ENCODE measurements at places on chromosomes 11 and 22.

DNA sequence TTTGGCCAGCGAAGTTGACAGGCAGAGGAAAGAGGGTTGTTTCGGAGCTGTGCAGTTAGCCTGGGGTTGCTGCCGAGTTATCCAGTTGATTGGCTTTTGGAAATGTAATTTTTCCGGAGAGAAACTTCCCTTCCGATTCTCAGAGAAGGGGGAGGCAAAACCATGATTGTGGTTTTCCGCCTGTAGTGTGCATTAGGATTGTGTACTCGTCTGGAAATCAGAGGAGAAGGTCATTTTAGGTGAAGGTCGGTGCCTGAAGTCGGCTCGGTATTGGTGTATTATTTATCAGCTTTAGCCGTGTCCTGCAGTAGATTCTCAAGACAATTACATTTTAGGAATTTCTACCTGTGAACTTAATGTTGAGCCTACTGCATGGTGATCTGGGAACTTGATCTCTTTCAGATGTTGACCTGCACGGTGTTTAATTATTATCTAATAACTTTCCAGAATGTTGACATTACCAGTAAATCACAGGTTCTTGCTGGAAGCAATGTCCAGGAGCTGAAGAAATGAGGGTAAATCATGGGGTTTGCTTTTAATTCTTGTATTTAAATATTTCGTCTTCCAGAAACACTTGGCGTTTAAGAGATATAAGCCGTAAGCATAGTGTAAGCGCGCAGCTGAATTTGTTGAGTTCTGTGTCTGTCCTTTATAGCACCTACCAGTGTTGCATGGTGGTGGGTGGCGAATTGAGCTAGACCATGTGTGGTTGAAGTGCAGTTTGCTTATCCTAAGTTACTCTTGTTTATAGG, 1.3 kb downstream of the ARHGEF12 start:
- H3K27ac ChIP-seq = peak overlapping the region; percentile 97
- H3K36me3 ChIP-seq = no peaks in the 10 kb centered on the region
- peak overlapping the region; percentile 97 for H3K4me3 ChIP-seq
- H3K4me1 ChIP-seq = no peaks in the 10 kb centered on the region
- no peaks in the 10 kb centered on the region for H3K27me3 ChIP-seq

DNA sequence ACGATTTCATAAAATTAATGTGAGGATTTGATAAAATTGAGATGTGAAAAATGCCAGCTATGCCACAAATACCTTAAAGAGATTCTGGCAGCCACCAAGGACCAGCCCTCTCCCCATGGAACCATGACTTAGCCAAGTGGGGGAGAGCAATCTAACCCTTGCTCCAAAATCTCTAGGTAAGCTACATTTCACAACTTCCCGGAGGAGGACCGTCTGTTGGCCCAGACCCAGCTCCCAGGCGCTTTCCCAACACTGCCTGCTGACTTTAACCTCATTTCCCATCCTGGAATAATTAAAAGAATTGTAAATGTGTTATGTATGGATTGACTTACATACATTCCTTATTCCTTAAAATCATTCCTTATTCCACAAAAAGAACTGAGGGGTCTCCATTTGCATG, 47.5 kb upstream of the TENM4 start:
- H3K4me1 ChIP-seq = no peaks in the 10 kb centered on the region
- no peak overlapping the region for H3K27ac ChIP-seq
- no peaks in the 10 kb centered on the region for H3K27me3 ChIP-seq
- no peak overlapping the region for H3K4me3 ChIP-seq

DNA sequence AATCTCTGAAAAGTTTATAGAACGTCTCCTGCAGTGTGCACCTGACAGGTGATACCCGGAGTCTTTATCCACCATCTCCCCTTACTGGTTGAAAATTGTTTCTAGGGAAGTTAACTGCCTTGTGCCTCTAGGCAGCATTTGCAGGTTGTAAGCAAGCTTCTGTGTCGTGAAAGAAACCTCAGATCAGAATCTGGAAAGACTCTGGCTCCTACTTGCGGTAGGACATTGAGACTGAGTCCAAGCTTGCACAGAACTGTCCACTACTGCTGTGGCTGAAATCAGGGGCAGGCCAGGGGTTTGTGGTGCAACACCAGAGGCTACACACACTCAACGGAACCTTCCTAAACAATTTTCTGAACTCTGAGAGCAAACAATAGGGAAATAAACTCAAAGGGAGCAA, 34.8 kb upstream of the MYOD1 start:
- H3K27ac ChIP-seq = no peak overlapping the region
- DNase-seq = no peak
- no peaks in the 10 kb centered on the region for H3K36me3 ChIP-seq
- H3K27me3 ChIP-seq = no peaks in the 10 kb centered on the region
- no peak overlapping the region for H3K4me3 ChIP-seq
- no peaks in the 10 kb centered on the region for H3K4me1 ChIP-seq

- no peaks in the 10 kb centered on the region for H3K36me3 ChIP-seq
- no peaks in the 10 kb centered on the region for H3K4me1 ChIP-seq
- no peak overlapping the region for H3K27ac ChIP-seq
- H3K4me3 ChIP-seq = no peak overlapping the region
Measured at GRCh38 chr11:40877256-40877655, 582.2 kb downstream of the LRRC4C start.

DNA sequence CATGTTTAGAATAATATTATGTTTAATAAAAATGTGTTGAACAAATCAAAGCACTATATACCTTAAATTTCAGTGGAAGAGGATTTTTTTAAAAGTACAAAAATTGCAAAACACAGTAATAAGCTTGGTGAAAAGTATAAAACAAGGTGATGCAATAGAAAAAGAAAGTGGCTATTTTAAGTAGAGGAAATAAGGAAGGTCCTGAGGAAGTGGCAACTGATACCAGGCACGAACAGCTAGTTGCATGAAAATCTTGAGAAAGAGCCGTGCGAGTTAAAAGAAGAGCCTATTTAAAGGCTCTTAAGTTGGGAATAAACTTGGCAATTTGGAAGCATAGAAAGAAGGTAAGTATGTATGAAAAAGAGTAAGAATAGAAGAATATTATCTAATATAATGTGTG, 1679.3 kb downstream of the LRRC4C start:
- H3K27ac ChIP-seq = no peak overlapping the region
- DNase-seq = no peak
- no peaks in the 10 kb centered on the region for H3K36me3 ChIP-seq
- H3K4me3 ChIP-seq = no peak overlapping the region

DNA sequence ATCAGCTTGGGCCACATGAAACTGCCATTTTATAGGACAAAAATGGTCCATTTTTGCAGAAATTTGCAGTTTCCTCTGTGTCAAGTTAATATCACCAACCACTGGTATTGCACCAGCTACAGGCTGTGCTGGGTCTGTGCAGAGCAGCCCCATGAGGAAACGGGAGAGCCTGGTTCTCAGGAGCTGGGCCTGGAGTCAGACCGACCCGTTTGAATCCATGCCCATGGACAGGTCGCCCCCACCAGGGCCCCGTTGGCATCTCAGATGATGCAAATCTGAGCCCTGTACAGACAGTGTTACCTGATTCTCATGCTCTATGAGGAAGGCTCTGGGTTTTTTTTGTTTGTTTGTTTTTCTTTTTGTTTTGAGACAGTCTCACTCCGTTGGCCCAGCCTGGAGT, 9.8 kb upstream of the SEC14L6 start:
- H3K27ac ChIP-seq = no peak overlapping the region
- H3K27me3 ChIP-seq = no peaks in the 10 kb centered on the region
- H3K4me1 ChIP-seq = no peaks in the 10 kb centered on the region
- H3K4me3 ChIP-seq = no peak overlapping the region
- H3K36me3 ChIP-seq = no peaks in the 10 kb centered on the region

DNA sequence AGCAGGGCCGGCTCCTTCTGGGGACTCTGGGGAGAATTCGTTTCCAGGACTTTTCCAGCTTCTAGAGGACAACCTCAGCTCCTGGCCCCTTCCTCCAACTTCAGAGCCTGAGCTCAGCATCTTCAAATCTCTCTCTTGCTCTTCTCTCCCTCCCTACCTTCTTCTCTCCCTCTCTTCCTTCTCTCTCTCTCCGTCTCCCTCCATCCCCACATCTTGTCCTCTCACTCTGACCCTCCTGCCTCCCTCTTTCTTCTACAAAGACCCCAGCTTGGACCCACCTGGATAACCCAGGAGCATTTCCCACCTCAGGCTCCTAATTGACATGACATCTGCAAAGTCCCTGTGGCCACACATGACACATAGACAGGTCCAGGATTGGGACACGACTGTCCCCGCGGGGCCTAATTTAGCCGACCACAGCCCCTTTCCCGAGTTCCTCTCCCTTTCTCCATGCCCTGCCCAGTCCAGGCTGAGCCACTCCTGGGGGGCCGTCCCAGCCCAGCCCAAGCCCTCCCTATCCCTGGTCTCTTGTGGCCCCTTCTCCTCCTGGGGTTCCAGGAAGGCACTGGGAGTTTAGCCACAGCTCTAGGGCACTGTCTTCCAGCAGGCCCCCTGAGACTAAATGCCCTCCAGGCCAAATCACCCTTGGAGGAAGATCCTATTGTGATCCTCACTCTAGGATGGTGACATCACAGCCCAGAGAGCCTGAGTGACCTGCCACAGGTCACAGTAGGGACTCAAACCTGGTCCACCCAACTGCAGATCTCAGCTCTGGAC, 36.9 kb downstream of the IGLL5 start:
- H3K27me3 ChIP-seq = no peaks in the 10 kb centered on the region
- no peak overlapping the region for H3K4me3 ChIP-seq
- H3K4me1 ChIP-seq = peaks cover 5% of the 10 kb centered on the region
- H3K36me3 ChIP-seq = no peaks in the 10 kb centered on the region
- H3K27ac ChIP-seq = no peak overlapping the region
- DNase-seq = no peak

- no peak overlapping the region for H3K4me3 ChIP-seq
- no peak overlapping the region for H3K27ac ChIP-seq
- no peak for DNase-seq
- no peaks in the 10 kb centered on the region for H3K36me3 ChIP-seq
- H3K27me3 ChIP-seq = no peaks in the 10 kb centered on the region
- H3K4me1 ChIP-seq = no peaks in the 10 kb centered on the region
Measured at GRCh38 chr11:3903207-3903896, 47.9 kb downstream of the STIM1 start.

DNA sequence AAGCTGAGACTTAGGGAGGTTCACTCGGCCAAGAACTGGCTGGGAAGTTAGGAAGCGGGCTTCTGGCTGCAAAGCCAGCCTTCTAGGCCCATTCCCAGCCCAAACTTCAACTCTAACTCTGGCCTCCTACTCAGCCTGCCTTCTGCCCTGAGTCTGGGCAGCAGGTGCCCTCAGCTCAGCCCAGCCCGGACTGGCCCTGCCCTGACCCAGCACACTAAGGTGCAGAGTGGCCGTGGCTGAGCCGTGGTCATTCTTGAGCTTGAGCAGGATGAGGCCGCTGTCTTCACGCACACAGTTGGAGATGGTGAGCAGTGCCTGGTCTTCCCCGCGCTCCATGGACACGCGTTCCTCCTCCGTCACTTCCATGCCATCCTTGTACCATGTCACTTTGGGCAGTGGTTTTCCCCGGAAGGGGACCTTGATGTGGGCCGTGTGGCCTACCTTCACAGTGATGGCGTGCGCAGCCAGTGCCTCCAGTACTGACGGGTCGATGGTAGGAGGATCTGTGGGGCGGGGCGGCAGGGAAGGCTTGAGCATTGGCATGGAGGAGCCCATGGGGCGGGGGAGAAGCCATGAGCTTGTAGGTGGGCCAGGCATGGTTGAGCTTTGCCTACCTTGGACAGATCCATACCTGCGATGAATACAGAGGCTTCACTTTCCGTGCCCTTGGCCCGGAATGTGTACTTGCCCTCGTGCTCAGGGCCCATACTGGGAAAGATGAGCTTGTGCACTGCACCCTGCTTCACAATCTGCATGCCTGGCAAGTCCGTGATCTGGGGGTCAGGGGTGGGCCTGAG, 12.1 kb downstream of the IGSF22 start:
- H3K4me3 ChIP-seq = no peak overlapping the region
- H3K27ac ChIP-seq = no peak overlapping the region
- no peak for DNase-seq

- no peak overlapping the region for H3K4me3 ChIP-seq
- H3K4me1 ChIP-seq = no peaks in the 10 kb centered on the region
- H3K27ac ChIP-seq = no peak overlapping the region
- H3K27me3 ChIP-seq = no peaks in the 10 kb centered on the region
Measured at GRCh38 chr11:98710986-98711385, 309.8 kb upstream of the CNTN5 start.

- peak; percentile 52 for DNase-seq
- H3K36me3 ChIP-seq = no peaks in the 10 kb centered on the region
- no peaks in the 10 kb centered on the region for H3K27me3 ChIP-seq
- no peaks in the 10 kb centered on the region for H3K4me1 ChIP-seq
Measured at GRCh38 chr11:116610190-116610589, 162.6 kb downstream of the BUD13 start.

DNA sequence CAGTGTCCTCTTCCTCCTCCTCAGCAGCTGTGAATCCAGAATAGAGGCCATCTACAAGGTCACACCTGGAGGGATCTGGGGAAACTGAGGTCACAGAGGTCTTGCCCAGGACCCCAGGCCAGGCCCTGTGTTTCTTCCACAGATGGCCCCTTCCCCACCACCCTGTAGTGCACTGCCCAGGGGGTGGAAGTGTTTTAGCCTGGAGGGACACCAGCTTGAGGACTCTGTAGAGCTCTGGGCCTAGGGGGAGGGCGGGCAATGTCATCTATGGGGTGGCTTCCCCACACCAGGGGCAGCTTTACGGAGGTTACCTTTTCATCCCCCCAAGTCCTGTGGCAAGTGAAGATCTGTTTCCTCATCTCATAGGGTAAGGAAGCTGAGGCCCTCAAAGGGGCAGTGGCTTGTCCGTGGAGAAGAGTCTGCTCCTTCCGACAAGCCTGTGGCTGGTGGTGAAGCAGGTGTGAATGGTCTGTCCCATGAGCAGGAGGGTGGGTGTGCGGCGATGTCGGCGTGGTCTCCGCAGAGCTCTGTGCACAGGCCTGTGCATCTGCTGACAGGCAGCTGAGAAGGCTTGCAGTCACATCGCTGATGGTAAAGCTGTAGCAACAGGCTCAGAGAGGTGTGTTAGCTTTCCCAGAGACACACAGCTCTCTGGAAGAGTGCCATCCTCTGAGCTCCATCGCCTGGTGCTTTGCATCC, 74.1 kb upstream of the WNT7B start:
- H3K27ac ChIP-seq = peak overlapping the region; percentile 96
- H3K36me3 ChIP-seq = no peaks in the 10 kb centered on the region
- DNase-seq = no peak
- no peaks in the 10 kb centered on the region for H3K27me3 ChIP-seq
- H3K4me1 ChIP-seq = peaks cover 82% of the 10 kb centered on the region
- no peak overlapping the region for H3K4me3 ChIP-seq

GRCh38 chr11:31903225-31904074, 92.3 kb upstream of the PAX6 start:
- H3K4me3 ChIP-seq = no peak overlapping the region
- no peaks in the 10 kb centered on the region for H3K4me1 ChIP-seq
- no peaks in the 10 kb centered on the region for H3K36me3 ChIP-seq
- no peak for DNase-seq
- no peaks in the 10 kb centered on the region for H3K27me3 ChIP-seq
- peak overlapping the region; percentile 79 for H3K27ac ChIP-seq

Measured in right atrium auricular region (tissue), 2 donors.